ENCODE measurements at places on chromosomes 16 and 17.

- DNase-seq = no peak
These were observed 20.9 kb downstream of the RHBDL3 start for GRCh38 chr17:32286518-32286900.

GRCh38 chr16:89593841-89594240, 18.3 kb downstream of the CPNE7 start:
- DNase-seq = no peak

DNA sequence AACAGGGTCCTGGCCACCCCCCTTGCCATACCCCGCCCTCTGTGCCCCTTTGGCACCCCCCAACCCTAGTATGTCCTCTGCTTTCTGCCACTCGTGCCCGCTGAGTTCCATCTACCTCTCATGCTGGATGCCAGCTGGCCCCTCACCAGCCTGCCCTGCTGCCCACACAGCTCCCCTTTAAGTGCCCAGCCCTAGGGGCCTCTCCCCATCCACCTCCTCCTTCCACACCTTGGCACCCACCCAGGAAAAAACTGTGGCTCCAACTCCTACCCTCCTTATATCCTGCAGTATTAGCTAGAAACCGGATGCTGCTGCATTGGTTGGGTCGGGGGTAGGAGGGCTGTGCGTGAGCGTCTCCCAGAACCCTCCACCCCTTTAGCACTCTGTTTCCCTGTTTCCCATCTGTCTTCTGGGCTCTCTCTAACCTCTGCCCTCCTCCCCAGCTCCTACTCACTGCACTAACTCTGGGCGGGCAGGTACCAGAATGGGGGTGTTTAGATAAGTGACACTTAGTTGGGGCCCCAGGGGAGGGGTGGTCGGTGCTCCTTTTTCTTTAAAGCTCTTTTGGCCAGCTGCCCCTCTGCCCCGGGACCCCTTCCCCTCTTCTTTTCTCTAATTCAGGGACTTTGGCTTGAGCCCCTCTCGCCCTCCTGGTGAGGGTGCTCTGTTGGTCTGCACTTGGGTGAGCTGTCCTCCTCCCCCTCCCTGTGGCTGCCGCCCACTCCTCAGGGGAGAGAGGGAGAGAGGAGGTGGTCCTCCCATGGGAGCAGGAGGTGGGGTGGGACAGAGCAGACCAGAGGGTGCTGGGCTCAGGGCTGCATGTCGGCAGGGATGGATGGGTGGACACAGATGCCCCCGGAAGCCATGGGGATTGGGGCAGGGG, 9.9 kb downstream of the NR1D1 start:
- no peak for DNase-seq

GRCh38 chr16:70788668-70789594, 12.0 kb downstream of the VAC14 start:
- peak; percentile 80 for DNase-seq

DNA sequence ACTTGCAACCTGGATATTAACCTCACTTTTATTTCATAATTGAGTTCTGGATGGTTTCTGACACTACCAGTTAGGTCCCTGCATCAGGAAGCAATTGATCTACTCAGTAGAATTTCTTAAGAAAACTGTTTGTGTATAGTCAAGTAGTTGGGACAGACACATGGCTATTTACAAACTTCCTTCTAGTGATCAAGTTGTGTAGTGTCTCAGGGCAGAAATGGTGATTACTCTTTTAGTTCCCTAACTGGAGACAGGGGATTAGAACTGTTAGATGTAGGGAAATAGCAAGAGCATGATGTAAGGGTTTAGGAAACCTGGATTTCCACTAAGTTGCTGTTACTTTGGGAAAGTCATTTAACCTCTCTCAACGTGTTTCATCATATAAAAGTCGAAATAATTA, 30.4 kb downstream of the TMEM100 start:
- no peak for DNase-seq

DNA sequence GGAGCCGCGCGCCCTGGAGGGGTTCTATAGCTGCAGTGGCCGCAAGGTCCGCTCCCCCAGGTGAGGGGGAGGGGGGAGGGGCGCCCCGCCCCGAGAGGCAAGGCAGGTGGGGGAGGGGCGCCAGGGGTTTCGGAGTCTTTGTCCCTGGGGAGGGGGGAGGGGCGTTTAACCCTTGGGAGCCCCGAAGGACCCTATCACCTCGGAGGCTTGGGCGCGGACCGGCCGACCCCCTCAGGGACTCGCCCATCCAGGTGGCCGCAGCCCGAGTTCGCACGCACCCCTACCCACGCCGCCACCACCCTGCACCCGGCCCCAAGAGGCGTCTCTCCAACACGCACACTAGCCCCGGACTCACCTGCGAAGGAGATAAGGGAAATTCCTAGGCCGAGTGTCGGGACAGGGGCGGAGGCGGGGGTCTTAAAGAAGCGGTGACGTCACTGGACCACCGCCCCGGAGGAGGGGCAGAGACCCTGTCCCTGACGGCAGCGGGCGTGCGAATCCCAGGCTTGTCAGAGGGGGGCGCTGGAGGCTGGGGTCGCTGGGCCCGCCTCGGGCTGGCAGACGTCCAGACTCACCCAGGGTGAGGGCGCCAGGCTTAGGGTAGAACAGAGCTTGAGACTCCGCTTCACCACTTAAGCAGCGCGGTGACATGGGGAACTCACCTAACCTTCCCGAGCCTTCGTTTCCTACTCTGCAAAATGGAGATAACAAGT, at the start of gene CLDN6:
TSS of gene CLDN6 (minus strand) at position 390 of the 713 bp plus-strand sequence. CDS start 2,162 bp downstream, outside the sequence.
- DNase-seq = no peak
